Activated naive CD4-positive, alpha-beta T cell treated with anti-CD3 and anti-CD28 coated beads for 36 hours (primary cell): ENCODE measurements at places on chromosomes 2 and 18. TPM values are rescaled to one million over a fixed set of nuclear protein-coding genes. Genes with fewer than 3 reads are reported as not detected.

ARHGAP25 gene
- total RNA-seq, result 46.7 TPM

GRCh38 chr2:108621087-108621559, 86.9 kb downstream of the LIMS1 start:
- peaks cover 80% of the 10 kb centered on the region for H3K4me1 ChIP-seq
- H3K4me3 ChIP-seq, result peak overlapping the region; percentile 84
- peak; percentile 86 for DNase-seq
- H3K36me3 ChIP-seq, result no peaks in the 10 kb centered on the region
- no peaks in the 10 kb centered on the region for H3K27me3 ChIP-seq
- H3K27ac ChIP-seq, result peak overlapping the region; percentile 92

DNA sequence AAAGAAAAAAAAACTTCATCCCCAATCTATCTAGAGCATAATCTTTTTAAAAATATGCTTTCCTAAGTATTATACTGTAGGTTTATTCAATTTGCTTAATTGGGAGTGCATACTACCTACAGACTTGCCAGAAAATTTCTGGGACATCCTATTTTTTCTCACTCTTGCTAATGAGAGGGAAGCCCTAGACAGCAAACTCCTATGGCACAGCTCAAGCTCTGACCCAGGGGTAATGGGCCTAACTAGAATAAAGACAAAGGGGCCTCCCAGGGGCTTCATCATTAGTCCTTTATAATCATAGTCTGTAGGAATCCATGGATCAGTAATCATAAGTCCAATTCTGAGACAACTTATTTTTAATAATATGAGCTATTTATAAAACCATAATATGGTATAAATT, 142.6 kb upstream of the ITGA4 start:
- DNase-seq, result no peak
- peak overlapping the region; percentile 68 for H3K27ac ChIP-seq
- H3K4me1 ChIP-seq, result peaks cover 50% of the 10 kb centered on the region
- H3K27me3 ChIP-seq, result no peaks in the 10 kb centered on the region
- no peak overlapping the region for H3K4me3 ChIP-seq

MCEE gene
- 15.8 TPM for total RNA-seq

DNA sequence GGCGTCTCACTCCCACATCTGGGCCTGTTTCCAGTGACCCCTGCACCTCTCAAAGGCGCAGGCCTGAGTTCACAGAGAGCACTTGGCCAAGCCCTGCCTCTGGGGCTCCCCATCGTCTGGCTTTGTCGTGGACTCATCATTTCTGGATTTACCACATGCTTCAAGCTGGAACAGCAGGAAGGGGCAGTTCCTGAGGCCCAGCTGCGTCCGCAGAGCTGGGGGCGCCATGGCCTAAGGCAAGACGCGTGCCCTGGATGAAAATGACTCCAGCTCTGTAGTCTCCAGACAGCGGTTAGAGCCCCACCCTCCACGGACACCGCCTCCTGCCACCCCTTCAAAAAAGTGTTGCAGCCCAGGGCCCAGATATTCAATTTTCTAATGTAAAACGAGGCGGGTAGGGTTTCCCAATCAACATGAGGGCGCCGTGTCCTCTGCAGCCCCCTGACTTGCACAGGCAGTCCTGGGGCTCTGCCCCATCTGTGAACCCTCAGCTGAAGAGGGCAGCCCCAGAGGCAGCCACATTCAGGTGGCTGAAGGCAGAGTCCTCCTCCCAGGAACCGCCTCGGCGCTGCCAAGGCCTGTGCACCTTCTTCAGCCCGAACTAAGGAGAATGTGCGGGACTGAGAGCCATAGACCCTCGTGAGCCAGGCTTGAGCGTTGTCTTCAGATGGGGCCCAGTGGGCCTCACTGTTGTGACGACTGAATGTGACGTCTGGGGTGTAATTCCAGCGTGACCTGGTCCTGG, 85.5 kb downstream of the NFATC1 start:
- no peaks in the 10 kb centered on the region for H3K27me3 ChIP-seq
- no peak overlapping the region for H3K27ac ChIP-seq
- peaks cover 8% of the 10 kb centered on the region for H3K36me3 ChIP-seq
- H3K4me1 ChIP-seq, result peaks cover 17% of the 10 kb centered on the region

KCNF1 gene
- not detected for total RNA-seq
